Hematopoietic multipotent progenitor cell treated with erythropoietin and hydrocortisone succinate and interleukin-3 and kit ligand, for 6 days (in vitro differentiated cells): ENCODE measurements at places on chromosomes 11 and 22.

GRCh38 chr11:57133366-57134038 lies 48.3 kb upstream of the LRRC55 start:
- no peak for DNase-seq

DNA sequence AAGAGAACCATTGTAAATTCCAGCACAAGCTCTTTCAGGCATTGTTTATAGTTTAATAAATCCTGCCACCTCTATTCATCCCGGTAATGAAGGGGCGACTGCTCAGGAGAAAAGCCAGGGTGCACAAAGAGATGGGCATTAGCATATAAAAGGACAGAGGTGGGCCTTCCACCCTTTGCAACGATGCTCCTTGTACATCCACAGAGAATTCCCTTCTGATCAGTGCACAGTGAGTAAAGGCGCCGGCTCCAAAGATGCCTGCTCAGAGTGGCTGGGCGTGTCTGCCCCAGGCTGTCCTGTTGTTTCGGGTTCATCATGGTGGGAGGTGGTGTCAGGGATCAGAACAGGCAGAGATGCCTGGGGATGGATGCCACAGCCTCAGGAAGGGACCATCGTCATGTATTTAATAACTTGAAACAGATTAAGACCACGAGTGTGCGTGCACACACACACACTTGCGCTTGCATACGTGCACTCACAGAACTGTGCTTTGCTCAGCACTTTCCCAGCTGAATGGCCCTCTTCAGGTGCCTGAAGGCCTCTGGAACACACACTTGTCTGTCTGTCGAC lies 305.0 kb downstream of the TBC1D22A start:
- no peak for DNase-seq

GRCh38 chr22:19962246-19962908 lies 20.8 kb upstream of the TXNRD2 start:
- DNase-seq, result peak; percentile 91

GRCh38 chr22:46536537-46537224 lies 739 bp downstream of the CELSR1 start:
- DNase-seq, result peak; percentile 11

DNA sequence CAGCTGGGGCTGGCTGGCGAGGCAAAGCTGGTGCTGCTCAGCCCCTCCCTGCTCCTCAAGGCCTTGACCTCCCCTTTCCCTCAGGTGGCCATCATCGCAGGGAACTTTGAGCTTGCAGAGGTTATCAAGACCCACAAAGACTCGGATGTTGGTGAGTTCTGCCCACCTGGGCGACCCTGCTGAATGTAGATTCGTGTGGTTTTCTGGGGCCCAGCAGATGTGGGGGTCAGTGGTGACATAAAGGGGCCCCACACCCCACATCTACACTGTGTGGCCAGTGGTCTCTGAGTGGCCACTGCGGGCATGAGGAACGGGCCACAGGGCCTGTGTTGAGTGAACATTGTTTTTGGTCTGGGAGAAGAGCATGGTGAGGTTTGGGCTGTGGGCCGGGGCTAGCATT lies 11.9 kb downstream of the SHANK3 start:
- no peak for DNase-seq

DNA sequence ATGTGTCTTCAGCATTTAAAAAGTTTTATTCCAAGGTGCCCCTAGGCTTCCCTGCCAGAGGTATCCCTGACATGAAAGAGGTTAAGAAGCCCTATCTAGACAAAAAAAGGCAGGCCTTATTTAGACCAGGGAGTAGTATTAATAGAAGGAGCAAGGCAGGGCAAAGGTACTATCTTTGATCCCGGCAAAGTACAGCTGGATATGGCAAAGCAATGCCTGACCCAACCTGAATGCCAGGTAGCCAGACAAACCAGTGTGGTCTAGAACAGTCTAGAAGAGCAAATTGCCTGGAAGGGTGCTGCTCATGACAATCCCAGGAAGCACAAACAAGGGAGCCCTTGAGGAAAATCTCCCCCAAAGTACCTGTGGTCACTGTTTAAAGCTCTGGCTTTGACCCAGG lies 62.6 kb upstream of the SYT13 start:
- no peak for DNase-seq

GRCh38 chr22:46867106-46867505 lies 104.7 kb downstream of the TBC1D22A start:
- no peak for DNase-seq

- no peak for DNase-seq
Measured at GRCh38 chr11:78935398-78936068, 360.9 kb upstream of the NARS2 start.

- DNase-seq, result peak; percentile 15
Measured at GRCh38 chr11:128453444-128454336, 133.7 kb downstream of the ETS1 start.

DNA sequence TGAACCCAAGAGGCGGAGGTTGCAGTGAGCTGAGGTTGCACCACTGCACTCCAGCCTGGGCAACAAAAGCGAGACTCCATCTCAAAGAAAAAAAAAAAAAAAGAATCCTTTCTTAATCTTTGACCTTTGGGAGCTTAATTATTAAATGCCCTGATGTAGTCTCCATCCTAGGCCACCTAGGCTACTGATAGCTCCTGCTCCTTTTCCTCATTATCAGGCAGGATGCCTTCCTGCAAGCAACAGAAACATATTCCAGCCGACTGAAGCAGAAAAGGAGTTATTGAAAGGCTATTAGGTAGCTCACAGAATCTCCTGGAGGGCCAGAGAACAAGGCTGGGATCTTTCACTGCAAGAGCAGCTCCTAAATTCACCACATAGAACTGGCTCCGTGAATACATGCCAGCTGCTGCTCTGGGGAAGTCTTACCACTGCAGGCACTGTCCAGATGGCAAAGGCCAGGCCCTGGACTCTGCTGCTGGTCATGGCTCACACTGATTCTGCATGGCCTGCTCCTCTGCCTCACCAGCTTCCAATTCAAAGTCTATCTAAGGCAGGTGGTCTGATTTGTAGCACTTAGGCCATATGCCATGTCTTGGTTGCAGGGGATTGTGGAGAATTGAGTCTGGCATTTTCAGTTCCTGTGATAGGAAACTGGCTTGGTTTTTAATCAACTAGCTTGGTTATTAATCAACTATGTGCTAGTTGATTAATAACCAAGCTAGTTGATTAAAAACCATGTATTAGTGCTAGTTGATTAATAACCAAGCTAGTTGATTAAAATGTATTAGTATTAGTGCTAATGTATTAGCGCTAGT lies 26.0 kb upstream of the POLD3 start:
- DNase-seq, result no peak

DNA sequence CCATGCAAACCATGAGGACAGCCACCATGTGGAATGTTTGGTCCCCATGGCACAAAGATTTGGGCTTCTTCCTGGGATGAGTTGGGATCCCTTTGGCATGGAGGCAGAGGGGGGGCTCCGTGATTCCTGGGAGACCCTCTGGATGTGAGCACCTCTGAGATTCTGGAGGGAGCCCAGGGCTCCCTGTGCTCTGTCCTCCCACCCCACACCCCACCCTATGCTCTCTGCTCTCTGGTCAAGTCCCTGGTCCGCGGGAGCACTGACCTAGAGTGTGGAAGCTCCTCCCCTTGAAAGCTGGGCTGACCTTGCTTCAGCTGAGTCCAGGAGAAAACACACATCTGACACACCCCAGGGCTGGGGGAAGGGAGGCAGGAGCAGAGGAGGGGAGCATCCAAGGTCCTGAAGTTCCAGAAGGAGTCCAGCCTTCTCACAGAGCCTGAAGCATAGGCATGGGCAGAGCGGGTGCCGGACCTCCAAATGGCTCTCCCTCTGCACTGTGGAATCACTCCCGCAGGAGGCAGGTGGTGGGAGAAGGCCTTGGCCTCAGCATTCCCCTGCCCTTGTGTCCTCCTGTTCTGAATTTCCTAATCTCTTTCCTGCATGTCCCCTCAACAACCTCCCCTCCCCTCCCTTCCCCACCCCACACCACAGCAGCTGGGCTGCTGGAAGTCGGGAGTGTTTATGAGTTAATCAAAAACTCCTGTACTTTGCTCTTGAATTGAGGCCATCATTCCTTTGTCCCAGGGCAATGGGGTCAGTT lies 25.7 kb upstream of the OAF start:
- DNase-seq, result no peak

GRCh38 chr11:6301096-6301495 lies 19.2 kb downstream of the CAVIN3 start:
- DNase-seq, result no peak

GRCh38 chr22:21759646-21760376 lies 24.2 kb upstream of the YPEL1 start:
- DNase-seq, result no peak

- no peak for DNase-seq
Measured at GRCh38 chr11:94563176-94563847, 3.9 kb upstream of the PIWIL4 start.

DNA sequence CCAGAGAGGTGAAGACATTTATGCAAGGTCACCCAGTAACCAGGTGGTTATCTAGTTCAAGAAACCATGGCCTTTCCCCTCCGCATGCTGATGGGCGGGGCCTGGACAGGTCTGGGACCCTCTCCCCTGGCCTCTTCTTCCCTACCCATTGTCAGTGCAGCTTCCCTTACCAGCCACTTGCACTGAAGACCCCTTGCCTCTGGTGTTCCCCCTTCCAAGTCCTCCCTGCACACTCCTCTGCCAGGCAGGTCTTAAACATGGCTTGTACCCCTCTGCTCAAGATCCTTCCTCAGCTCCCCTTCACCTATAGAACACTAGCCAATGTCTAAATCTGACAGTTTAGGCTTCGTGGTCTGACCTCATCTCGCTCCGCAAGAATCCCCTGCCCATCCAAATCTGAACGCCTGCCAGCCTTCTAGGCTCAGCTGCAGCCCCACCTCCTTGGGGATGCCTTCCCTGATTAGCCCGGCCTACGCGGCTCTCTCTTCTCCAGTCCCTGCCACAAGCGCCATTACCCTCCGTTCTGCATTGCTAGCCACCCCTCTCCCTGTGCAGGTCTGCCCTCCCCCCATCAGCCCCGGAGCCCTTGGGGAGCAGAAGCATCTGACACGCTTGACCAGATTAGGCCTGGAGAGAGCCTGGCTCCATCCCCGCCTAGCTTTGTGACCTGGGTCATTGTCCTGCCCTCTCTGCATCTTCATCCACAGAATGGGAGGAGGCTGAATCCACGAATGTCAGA lies 213.8 kb downstream of the DSCAML1 start:
- no peak for DNase-seq

GRCh38 chr11:68694431-68695297 lies 10.3 kb downstream of the GAL start:
- DNase-seq, result no peak

GRCh38 chr11:25242928-25243327 lies 746.1 kb downstream of the LUZP2 start:
- no peak for DNase-seq

- DNase-seq, result no peak
Measured at GRCh38 chr11:28303477-28304191, 195.4 kb downstream of the METTL15 start.

GRCh38 chr11:9266132-9266736 lies 1.1 kb upstream of the DENND5A start:
- DNase-seq, result no peak

- no peak for DNase-seq
Measured at GRCh38 chr11:80061056-80061455, 620.2 kb upstream of the TENM4 start.

DNA sequence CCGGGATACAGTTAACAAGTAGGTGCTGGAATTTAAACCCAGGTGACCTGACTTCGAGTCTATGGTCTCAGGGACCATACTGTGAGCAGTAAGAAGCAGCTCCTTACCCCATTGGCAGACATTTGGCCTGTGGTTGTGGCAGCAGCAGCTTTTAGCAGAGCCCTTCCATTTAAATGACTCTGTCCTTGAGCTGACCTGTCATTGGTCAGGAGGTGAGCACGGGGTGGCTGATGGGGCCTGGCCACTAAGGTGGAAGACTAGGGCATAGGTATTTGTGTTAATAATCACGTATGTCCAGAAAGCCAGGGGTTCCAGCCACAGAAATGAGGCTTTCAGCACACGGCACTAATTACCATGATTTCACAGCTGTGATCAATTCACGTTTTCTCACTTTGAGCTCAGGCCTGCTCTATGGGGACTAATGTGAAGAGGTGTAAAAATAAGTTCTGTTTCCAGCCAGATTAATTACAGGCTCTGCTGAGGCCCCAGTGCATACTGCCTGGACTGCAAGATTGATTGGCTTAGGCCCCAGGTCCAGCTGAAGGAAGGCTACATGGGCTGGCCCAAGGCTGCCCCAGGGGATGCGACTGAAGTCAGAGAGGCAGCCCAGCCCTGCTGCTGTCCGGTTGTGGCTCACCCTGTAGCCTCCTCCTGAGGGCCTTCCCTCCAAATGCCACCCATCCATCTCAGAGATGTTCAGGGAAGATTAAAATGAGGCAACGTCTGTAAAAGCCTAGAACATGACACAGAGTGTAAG lies 76.0 kb downstream of the FDX1 start:
- no peak for DNase-seq

DNA sequence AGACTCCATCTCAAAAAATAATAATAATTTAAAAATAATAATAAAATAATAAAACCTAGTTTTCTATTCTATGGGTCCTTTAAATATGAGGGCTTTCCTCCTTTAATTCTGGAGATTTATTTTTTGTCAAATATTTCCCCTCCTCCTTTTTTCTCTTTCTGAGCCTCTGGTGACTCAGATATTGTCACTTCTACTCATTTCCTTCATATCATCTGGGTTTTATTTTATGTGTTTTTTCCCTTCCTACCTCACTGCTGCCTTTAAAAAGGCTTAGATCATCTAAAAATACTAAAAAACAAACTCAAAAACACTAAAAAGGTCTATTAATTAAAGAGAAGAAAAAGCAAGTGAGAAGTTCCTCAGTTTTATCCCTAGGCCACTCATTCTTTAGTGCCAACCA lies 138.9 kb downstream of the SPON1 start:
- no peak for DNase-seq

- no peak for DNase-seq
Measured at GRCh38 chr11:72886619-72887018, 72.4 kb downstream of the ATG16L2 start.

- no peak for DNase-seq
Measured at GRCh38 chr22:24187731-24188644, 6.7 kb downstream of the SUSD2 start.

DNA sequence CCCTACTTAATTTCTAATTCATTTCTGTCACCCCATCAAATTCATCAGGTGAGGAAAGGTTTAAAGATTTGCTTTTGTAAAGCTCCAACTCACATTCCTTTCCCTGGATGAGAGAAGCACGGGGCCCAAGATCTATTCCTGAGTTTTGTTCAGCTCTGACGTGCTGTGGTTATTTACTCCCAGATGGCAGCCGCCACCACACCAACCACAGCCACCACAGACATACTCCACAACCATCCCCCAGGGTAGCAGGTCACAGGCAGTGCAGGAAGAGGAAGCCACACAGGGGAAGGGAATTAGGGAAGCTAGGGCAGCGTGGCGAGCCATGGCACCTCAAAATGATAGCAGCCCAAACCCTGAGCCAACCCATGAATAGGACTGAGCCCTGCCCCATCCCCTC lies 63.5 kb upstream of the CSNK2A3 start:
- DNase-seq, result peak; percentile 58

- peak; percentile 77 for DNase-seq
Measured at GRCh38 chr11:12174477-12175143, 64.2 kb downstream of the MICAL2 start.

DNA sequence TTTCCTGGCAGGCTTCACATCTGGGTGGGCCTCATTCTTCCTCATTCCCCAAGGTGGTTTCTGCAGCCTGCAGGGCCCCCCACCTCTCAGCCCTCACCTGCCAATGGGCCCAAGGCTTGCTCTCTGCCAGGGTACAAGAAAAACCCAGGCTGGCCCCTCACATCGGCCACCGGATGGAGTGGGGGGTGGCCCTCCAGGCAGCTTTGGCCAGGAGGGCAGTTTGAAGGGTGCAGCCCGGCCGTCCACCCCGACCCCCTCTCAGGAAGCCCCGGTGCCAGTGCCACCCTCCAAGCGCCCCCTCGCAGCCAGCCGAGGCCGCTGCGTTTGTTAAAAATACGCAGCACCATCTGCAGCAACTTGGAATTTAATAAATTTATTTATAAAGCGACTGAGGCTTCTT lies 196.7 kb downstream of the CTTN start:
- no peak for DNase-seq
